ENCODE measurements at places on chromosomes 2 and 18. TPM values are rescaled to one million over a fixed set of nuclear protein-coding genes. Genes with fewer than 3 reads are reported as not detected.

- DNase-seq: no peak
These were observed 137.1 kb downstream of the ZEB2 start for GRCh38 chr2:144382849-144383248.

DNA sequence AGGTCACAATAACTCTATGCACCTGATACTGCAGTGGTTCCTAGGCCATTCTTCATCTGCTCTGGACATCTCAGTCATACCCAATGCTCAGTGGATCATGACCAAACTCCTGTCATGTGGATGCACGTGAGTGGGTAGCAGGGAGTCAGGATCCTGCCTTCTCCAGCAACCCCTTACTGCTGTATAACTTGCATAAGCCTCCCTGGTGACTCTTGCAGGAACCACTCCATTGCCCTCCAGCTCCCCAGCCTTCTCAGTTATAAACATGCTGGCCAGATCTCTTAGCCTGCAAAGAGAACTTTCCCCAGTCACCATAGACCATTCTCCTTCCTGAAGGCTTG, 98.6 kb upstream of the ZNF397 start:
- DNase-seq: no peak

UGT1A1 gene
- total RNA-seq: 3.2 TPM

GRCh38 chr2:188984680-188985079, 10.5 kb downstream of the COL3A1 start:
- DNase-seq: no peak

RTKN gene
- total RNA-seq: 128 TPM

CRACDL gene
- total RNA-seq: 7.6 TPM

DNA sequence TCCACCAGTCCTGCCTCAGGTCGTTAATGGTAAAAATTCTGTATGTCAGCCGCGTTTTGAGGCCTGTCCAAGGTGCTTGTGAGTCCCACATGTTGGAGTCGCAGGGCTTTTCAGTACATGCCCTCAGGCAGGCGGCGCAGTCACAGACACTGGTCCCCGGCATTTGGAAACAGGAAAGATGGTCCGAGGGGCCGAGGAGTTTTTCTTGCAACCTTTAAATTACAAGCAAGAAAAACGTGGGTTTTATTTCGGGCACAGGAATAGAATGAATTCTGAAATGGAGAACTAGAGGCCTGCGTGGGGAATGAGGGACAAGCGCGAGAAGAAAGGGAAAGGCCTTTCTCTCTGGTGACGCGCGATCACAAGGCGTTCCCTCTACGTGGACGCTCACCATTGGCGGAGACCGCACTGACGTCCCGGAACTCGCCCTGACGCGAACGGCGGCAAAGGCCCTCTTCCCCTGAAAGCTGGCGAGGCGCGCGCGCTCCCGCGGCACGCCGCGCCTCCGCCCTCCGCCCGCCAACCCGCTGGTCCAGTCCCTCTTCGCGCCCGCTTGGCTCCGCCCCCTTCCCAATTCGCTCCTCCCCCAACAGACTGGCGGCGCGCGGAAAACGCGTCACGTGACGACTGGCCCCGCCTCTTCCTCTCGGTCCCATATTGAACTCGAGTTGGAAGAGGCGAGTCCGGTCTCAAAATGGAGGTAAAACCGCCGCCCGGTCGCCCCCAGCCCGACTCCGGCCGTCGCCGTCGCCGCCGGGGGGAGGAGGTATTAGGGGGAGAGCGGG, at the start of gene HNRNPA3:
TSS of gene HNRNPA3 (plus strand) at position 689 of the 785 bp plus-strand sequence. CDS start at position 695, 6 bp downstream.
- peak; percentile 98 for DNase-seq

DNA sequence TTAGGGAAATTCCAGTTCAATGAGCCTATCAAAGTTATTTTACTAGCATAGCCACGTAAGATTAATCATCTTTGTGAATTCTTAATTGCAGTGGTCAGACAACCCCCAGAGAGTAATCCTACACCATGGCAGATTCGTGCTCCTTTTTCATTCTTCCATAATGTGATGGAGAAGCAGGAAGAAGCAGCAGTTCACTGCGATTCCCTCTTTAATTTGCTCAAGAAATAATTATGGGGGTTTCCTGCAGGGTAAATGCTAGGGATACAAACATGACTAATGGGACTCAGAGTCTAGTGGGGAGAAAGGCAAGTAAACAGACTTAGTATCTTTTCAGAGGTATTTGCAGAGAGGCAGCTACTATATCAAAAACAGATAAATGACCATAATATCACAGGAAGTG, 175.8 kb upstream of the HNRNPA3 start:
- DNase-seq: no peak

SOX11 gene
- not detected for total RNA-seq

- DNase-seq: no peak
These were observed 92.7 kb upstream of the CNGA3 start for GRCh38 chr2:98253461-98254070.

TRIM43 gene
- total RNA-seq: not detected

SCG2 gene
- not detected for total RNA-seq

CYP27C1 gene
- not detected for total RNA-seq

DNA sequence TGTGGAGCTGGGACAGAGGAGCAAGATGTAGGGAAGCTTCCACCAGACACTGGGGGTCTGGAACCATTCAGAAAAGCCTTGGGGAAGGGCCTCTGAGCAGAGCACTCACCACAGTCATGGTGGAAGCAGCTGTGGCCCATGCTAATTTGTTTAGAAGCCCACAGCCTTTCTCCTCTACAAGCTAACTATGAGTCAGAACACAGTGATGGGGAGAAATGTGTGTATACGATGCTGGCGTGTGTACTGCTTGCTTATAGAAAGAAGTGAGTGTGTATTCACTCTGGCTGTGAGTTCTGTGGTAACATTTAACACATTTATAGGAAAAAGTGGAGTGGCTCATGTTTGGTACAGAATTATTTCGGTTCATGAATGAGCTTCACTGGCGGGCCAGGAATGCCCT, 157.0 kb upstream of the ACAA2 start:
- DNase-seq: no peak

OBSL1 gene
- total RNA-seq: 0.86 TPM

- no peak for DNase-seq
These were observed 29.9 kb downstream of the ZEB2 start for GRCh38 chr2:144490017-144490416.

- DNase-seq: no peak
These were observed 54.9 kb downstream of the ANTXR1 start for GRCh38 chr2:69067866-69068265.

SIX3 gene
- total RNA-seq: not detected

DNA sequence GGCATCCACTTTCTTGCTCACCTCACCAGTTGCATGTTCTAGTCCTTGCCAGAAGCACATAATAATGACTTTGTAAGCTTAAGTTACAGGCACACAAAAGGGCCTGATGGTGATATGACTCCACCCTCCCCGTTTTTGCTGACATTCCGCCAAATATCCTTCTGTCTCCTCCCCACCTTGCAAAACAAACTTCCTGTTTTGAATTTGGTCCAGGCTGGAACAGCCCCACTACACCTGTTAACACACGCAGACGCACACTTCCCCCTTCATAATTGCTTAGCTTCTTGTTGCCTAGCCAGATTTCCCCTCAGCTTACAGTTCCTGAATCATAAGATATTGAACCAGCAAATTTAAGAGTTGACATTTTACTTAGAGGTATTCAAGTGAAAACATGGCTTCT, at the start of gene MGAT5:
TSS of gene MGAT5 (plus strand) at position 269 of the 400 bp plus-strand sequence. CDS start 332 bp downstream, outside the sequence.
- DNase-seq: peak; percentile 70

- DNase-seq: no peak
These were observed 662.9 kb downstream of the ZEB2 start for GRCh38 chr2:143856978-143857377.

DLGAP1 gene
- 0.53 TPM for total RNA-seq

DNA sequence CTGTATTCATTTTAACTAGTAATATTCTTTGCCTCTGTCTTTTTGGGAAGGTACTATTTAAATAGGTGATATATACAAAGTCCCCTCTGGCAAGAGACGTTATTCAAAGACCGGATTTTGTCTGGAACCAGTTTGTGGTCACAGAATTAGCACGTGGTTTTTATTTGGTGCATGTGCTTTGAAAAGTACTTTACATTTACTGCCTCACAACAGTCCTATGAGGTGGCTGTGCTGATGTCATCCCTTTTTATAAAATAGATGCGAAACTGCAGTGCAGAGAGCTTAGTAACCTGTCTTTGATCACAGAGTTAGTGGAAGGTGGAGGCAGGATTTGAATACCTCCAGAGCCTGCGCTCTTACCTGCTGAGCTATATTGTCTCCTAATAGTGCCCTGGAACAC, 4.0 kb downstream of the LPIN1 start:
- DNase-seq: no peak

GRCh38 chr2:43198263-43198662, 28.1 kb downstream of the ZFP36L2 start:
- no peak for DNase-seq

OSBPL6 gene
- not detected for total RNA-seq
